DMS79 treated with DMSO at 0.1 percent for 48 hours (cell line): ENCODE measurements at places on chromosomes 16 and 17.

DNA sequence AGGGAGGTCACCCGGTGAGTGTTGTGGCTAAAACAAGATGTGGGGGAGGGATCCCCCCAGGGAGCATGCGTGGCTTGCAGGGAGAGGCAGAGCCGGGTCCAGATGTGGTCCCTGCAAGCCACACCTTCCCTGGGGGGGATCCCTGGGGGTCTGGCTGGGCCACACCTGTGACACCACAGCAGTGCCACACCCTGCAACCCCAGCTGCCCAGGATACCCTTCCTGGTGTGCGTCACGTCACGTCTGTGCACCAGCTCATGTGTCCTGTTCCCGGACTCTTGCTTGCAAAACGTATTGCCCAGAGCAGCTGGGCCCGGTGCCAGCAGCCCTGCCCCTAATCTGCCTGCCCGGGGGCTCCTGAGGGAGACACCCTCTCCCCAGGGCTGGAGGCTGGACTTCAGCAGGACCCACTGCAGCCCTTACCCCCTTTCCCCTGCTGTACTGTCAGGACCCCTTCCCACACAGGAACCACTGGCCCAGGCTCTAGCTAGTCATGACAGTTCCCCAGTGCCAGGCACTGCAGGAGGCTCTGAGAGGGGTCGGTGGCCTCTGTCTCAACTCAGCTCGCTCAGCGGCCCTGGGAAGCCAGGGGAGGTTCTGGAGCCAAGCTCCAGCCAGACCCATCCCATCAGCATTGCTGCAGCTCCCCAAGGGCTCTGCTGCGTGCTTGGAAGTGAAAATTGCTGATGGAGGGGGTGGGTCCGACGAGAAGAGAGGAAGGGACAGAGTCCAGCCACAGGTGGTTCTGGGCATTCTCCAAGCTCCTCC, 25.8 kb upstream of the ACSF3 start:
- no peak for DNase-seq

GRCh38 chr17:39547713-39548478, 59.8 kb downstream of the NEUROD2 start:
- DNase-seq = peak; percentile 44

DNA sequence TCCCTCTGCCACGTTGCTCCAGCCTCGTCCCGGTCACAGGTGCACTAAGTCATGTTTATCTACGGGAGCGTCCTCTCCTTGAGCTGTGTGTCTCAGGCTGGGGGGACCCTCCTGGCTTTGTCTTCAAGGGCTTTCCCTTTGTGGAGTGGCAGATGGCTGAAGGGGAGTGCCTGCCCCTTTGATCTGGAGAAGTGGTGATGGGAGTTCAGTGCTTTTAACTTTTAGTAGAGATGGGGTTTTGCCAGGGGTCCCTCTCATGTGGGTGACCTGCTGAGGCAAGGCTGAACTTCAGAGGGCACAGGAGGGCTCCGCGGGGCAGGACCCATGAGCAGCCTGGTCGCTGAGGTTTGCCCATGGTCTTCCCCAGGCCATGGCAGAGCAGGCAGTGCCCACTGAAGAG, 73.1 kb upstream of the CDC42EP4 start:
- no peak for DNase-seq

- no peak for DNase-seq
Measured at GRCh38 chr16:86359571-86359970, 150.8 kb upstream of the FOXF1 start.

GRCh38 chr16:10631886-10632285, 51.5 kb upstream of the EMP2 start:
- no peak for DNase-seq

DNA sequence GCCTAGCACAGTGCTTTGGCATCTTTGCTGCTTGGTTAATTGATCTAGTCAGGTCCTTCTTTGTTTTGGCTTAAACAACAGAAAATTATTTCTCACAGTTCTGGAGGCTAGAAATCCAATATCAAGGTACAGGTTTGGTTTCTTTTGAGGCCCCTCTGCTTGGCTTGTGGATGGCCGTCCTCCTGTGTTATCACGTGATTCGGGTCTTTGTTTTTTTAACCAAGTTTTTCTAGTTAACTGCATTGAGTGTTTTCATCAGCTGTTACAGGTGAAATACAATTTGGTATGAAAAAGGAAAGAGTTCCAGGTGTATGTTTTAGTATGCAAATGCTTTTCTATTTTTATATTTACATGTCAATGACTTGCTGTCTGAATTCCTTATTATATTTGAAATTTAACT, 2.8 kb downstream of the NLK start:
- DNase-seq = no peak

DNA sequence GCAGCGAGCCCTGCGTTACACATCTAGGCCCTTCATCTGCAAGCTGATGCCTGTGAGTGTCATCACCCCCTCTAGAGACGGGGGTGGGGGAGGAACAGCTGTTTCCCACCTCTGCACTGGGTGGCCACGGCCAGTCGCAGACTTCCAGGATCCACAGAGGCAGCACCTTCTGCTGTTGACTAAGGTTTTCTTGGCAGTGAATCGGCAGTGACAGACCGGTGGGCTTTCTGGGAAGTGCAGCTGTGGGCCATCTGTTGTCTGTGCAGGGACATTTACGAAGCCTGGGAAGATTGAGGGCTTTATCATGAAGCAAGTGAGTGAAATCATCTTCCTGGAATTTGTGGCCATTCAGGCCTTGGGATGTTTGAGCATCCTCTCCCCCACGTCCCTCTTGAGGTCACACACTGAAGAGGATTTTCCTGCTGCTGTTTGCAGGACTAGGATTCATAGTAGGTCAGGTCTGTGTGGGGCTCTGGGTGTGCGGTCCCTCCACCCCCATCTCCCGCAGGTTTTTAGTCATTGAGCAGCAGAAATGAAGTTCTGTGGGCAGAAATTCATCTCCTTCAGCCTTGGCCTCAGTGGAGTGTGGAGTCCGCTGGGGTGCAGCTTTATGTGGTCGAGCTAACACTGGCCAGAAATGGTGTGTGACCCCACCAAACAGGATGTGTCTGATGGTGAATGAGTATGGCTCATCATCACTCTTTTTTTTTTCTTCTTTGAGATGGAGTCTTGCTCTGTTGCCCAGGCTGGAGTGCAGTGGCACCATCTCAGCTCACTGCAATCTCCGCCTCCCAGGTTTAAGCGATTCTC, 12.0 kb downstream of the PGS1 start:
- DNase-seq = no peak

DNA sequence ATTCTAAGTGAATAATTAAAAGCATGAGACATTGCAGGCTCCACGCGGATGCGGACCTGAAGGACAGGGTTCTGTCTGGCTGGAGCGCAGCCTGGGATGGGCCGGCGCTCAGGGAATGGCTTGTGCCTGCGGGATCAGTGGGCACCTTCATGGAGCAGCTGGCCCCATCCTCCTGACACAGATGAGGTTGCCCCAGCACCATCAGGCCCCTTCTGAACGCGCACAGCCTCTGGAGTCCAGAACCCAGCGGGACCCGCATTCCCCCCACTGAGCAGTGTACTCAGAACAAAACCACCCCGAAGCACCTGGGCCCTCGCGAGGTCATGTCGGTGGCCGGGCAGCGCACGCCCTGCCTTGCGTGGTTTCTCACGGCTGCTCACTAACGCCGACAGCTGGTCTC, 70.5 kb upstream of the CHMP6 start:
- no peak for DNase-seq

DNA sequence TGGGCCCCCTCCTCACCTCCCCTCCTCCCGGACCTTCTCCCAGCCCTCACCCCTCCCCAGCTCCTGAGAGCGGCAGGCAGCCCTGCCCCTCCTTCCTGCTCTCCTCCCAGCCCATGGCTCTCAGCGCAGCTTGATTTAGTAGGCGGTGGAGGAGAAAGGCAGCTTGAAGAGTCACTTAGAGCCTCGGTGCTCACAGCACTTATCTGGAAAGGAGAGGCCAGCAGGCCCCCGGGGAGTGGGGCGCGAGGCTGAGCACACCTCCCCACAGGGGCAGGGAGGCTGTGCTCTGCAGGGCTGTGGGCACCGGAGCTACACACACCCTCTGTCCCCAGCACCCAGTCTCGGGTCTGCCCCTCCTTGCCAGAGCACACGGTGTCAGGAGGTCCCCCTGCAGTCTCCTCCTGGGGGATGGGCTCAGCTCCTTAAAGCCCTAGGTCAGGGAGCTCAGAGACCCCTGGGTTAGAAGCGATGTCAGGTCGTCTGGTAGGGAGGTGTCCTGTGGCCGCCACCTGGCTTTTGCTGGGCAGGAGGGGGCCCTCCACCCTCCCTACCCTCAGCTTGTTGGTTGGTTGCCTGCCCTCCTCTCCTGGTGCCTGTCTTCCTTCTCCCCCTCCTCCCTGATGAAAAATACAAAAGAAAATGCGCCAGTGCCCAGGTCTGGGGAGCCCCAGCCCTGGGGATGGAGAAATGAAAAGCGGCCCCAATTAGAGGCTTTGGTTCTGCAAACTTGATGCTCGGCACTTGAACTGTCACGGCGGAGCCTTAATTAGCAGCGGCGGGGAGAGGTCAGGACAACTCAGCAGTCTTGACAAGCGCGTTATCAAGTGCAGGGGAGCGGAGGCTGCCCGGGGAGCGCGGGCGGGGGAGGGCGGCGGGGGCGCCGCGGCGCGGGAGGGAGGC, 151.1 kb upstream of the GSE1 start:
- peak; percentile 72 for DNase-seq

DNA sequence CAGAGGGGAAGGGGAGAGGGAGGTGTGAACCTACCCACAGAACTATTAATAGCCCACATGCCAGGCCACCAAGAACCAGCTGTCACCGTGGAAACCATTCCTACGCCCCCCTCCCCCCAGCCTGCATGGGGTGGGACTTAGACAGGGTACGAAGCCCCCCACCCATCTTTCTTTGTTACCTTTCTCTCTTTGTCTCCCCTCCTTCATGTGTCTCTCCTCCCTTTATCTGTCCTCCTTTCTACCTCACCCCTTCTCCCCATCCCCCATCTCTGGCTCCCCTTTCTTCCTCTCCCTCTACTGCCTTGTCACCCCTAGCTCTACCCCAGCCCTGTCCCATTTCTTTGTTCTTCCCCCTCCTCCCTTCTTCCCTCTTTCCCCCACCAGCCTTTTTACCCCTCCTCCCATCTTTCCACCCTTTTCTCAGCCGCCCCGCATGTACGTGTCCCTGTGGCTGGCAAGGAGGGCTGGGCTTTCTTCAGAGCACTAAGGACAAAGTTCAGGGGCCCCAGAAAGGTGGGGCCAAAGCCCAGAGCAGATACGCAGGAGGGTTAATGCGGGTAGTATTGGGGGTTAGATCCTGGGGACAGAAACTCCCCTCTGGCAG, 8.0 kb downstream of the THRA start:
- DNase-seq = no peak

DNA sequence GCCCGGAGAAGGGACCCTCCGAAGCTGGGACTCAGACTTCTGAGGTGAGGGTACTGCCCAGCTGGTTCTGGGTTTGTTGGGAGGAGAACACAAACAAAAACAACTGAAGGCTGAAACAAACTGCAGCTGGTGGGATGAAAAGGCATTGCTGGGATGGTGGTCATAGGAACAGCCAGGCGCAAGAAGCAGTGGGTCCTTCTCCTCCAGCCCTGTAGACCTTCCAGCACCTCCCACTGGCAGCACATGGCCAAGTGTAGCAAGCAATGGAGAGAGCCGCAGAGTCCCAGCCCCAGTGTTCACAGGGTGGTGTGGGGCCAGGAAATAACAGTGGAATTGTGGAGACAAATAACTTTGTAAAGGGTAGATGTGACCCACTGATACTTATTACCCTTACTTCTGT, 48.7 kb upstream of the FOXJ1 start:
- no peak for DNase-seq

- DNase-seq = no peak
Measured at GRCh38 chr16:9053006-9053601, 38.3 kb upstream of the HAPSTR1 start.

GRCh38 chr16:14111713-14112538, 40.8 kb downstream of the MRTFB start:
- DNase-seq = peak; percentile 85

- DNase-seq = peak; percentile 71
Measured at GRCh38 chr17:81428948-81429774, 33.9 kb downstream of the BAHCC1 start.

DNA sequence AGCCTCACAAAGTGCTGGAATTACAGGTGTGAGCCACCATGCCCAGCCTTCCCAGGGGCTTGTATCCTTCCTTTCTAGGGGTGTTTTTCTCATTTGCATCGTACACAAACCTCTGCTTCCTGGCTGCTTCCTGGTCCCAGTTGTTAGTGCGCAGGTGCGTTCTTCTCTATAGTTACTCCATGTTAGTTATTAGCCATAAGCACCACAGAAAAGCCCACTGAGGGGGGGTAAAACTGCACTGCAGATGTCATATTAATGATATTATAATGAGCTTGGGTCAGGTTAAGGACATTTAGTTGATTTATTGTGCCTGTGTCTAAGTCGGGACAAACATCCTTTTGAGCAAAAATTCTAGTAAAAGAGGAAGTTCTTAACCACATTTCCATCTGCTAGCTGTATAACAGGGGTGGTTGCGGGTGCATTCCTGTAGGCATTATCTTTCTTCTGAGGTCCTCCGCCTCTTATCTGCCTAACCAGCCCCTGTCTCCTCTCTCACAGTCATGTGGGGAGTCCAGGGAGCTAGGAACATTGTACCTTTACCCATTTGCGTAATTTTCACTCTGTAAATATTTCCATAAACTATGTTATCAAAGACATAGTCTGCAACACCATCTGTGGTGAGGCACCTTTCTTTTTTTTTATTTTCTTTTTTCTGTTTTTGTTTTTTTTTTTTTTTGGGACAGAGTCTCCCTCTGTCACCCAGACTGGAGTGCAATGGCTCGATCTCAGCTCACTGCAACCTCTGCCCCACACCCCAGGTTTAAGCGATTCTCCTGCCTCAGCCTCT, 23.6 kb upstream of the ATF7IP2 start:
- DNase-seq = no peak

- no peak for DNase-seq
Measured at GRCh38 chr17:81741049-81741593, 29.0 kb downstream of the SLC25A10 start.

GRCh38 chr17:2521257-2521656, 9.6 kb upstream of the METTL16 start:
- no peak for DNase-seq

DNA sequence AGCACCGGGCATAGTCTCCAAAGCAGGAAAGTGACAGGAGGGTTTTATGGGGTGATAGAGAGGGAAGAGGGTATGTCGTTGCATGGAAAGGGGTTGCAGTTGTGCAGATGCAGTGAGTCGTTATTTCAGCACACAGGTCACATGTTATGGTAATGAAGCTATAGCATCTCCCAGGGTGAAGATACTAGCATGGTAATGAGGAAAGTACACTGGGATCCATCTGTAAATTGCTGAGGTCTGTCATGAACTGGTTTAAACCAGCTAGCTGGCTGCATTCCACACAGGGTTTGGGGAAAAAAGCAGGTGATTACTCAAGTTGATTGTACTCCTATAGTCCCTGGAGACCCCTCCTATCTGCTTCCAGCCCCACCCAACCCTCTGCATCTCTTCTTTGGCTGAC, 11.7 kb downstream of the COX11 start:
- DNase-seq = no peak

- DNase-seq = no peak
Measured at GRCh38 chr17:79836972-79837887, 2.0 kb downstream of the CBX4 start.

GRCh38 chr16:75068085-75069031, 48.2 kb downstream of the LDHD start:
- DNase-seq = no peak

GRCh38 chr17:57678393-57678792, 66.7 kb downstream of the CCDC182 start:
- DNase-seq = no peak
